Activated CD8-positive, alpha-beta T cell treated with anti-CD3 and anti-CD28 coated beads for 36 hours (primary cell): ENCODE measurements at places on chromosomes 7 and 10. TPM values are rescaled to one million over a fixed set of nuclear protein-coding genes. Genes with fewer than 3 reads are reported as not detected.

DNA sequence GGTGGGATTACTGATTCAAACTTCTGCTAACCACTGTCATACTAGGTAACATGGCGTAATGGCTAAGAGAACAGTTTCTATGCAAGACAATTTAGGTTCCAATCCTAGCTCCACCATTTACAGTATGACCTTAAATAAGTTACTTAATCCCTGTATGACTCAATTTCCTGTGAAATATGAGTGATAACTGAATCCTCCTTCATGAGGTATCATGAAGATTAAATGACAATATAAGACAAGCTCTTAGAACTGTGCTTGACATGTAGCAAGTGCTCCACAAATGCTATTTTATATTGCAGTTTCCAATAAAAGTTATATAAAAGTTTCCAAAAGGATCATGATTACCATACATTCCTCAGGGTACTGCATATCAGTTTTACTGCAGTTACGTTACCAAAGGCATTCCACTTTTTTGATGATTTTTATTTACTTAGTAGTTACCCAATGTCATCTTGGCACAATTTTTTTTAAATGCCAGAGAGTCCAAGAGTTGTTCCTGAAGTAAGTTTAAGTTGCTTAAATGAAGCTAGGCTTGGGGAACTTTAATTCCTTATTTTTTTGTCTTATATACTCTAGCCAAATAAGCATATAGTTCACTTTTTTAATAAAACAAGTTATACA, 7.1 kb downstream of the DOCK4 start:
- no peak overlapping the region for H3K27ac ChIP-seq
- peaks cover 16% of the 10 kb centered on the region for H3K4me1 ChIP-seq
- no peaks in the 10 kb centered on the region for H3K36me3 ChIP-seq
- H3K4me3 ChIP-seq: no peak overlapping the region
- peaks cover 52% of the 10 kb centered on the region for H3K27me3 ChIP-seq

GRCh38 chr7:45407730-45408408, 166.3 kb upstream of the ADCY1 start:
- peaks cover 2% of the 10 kb centered on the region for H3K4me1 ChIP-seq
- H3K27me3 ChIP-seq: peaks cover 6% of the 10 kb centered on the region
- H3K27ac ChIP-seq: no peak overlapping the region
- H3K4me3 ChIP-seq: no peak overlapping the region

Gene DYDC2
- total RNA-seq: not detected

Gene OIT3
- not detected for total RNA-seq

- no peak for DNase-seq
- H3K36me3 ChIP-seq: no peaks in the 10 kb centered on the region
- H3K4me3 ChIP-seq: no peak overlapping the region
- H3K27me3 ChIP-seq: peaks cover 21% of the 10 kb centered on the region
- no peak overlapping the region for H3K27ac ChIP-seq
- H3K4me1 ChIP-seq: no peaks in the 10 kb centered on the region
Measured at GRCh38 chr7:118169146-118169545, 14.8 kb upstream of the LSM8 start.

Gene TMED4
- 76.2 TPM for total RNA-seq

Gene FAS
- total RNA-seq: 48.6 TPM

Gene CCDC172
- not detected for total RNA-seq

Gene NPY
- not detected for total RNA-seq

Gene OR2A7
- total RNA-seq: 2.0 TPM

GRCh38 chr10:131129544-131129943, 182.0 kb downstream of the TCERG1L start:
- H3K27ac ChIP-seq: no peak overlapping the region
- no peak for DNase-seq
- no peak overlapping the region for H3K4me3 ChIP-seq
- no peaks in the 10 kb centered on the region for H3K27me3 ChIP-seq

GRCh38 chr7:7779888-7780287, 61.5 kb upstream of the RPA3 start:
- H3K27ac ChIP-seq: peak overlapping the region; percentile 30
- peaks cover 11% of the 10 kb centered on the region for H3K4me1 ChIP-seq
- DNase-seq: no peak
- no peak overlapping the region for H3K4me3 ChIP-seq

- no peak overlapping the region for H3K4me3 ChIP-seq
- H3K27me3 ChIP-seq: no peaks in the 10 kb centered on the region
- no peak overlapping the region for H3K27ac ChIP-seq
- no peak for DNase-seq
- no peaks in the 10 kb centered on the region for H3K4me1 ChIP-seq
Measured at GRCh38 chr10:35924759-35925158, 282.7 kb upstream of the FZD8 start.

Gene GDF10
- total RNA-seq: 1.5 TPM

Gene VWA2
- not detected for total RNA-seq

GRCh38 chr10:44807451-44807850, 103.7 kb upstream of the TMEM72 start:
- H3K36me3 ChIP-seq: no peaks in the 10 kb centered on the region
- DNase-seq: no peak
- H3K27me3 ChIP-seq: peaks cover 11% of the 10 kb centered on the region
- no peak overlapping the region for H3K4me3 ChIP-seq

DNA sequence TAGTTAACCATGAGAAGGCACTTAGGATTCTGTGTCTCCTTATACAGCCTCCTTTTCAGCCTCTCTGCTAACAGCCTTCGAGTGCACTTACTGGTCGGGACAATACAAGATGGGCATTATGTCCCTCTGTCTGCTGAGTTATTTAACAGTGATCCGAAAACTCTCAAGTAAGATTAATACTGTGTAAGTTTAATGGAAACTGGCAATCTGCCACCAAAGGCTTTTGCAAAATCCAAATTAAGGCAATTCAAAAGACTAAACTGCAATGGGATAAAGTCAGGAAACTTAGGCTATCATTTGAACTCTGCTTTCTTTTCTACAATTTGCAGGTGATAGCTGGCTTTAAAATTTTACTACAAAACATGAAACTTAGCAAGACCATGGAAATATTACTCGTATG, 477.8 kb downstream of the TFEC start:
- H3K4me3 ChIP-seq: no peak overlapping the region
- no peak overlapping the region for H3K27ac ChIP-seq
- H3K4me1 ChIP-seq: no peaks in the 10 kb centered on the region
- H3K27me3 ChIP-seq: no peaks in the 10 kb centered on the region

DNA sequence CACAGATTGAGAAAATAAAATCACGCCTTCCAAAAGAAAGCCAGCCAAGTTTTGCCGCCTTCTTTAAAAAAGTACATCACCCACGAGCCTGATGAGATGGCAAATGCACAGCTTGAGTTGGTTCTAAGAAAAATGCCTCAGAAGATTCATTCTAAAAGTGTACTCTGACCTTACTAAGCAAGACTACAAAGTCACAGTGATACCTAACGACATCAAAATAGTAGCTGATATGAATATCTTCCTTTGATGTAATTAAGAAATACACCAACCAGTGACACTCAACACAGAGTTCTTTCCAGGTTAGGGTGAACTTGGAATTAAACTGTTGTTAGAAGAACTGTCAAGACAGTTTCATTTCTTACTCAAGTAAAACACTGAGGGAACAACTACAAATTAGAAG, 78.0 kb upstream of the AMPH start:
- H3K4me3 ChIP-seq: no peak overlapping the region
- H3K4me1 ChIP-seq: no peaks in the 10 kb centered on the region
- no peak for DNase-seq

Gene C10orf62
- not detected for total RNA-seq

GRCh38 chr7:35825974-35826373, 25.1 kb downstream of the SEPTIN7 start:
- peaks cover 39% of the 10 kb centered on the region for H3K4me1 ChIP-seq
- H3K36me3 ChIP-seq: peaks cover 29% of the 10 kb centered on the region
- H3K27ac ChIP-seq: no peak overlapping the region
- H3K27me3 ChIP-seq: no peaks in the 10 kb centered on the region

GRCh38 chr10:29650552-29650944, 15.8 kb upstream of the SVIL start:
- peaks cover 35% of the 10 kb centered on the region for H3K4me1 ChIP-seq
- no peak overlapping the region for H3K4me3 ChIP-seq
- no peak for DNase-seq
- H3K36me3 ChIP-seq: peaks cover 6% of the 10 kb centered on the region
- H3K27me3 ChIP-seq: peaks cover 2% of the 10 kb centered on the region

Gene HMX3
- total RNA-seq: 0.69 TPM

DNA sequence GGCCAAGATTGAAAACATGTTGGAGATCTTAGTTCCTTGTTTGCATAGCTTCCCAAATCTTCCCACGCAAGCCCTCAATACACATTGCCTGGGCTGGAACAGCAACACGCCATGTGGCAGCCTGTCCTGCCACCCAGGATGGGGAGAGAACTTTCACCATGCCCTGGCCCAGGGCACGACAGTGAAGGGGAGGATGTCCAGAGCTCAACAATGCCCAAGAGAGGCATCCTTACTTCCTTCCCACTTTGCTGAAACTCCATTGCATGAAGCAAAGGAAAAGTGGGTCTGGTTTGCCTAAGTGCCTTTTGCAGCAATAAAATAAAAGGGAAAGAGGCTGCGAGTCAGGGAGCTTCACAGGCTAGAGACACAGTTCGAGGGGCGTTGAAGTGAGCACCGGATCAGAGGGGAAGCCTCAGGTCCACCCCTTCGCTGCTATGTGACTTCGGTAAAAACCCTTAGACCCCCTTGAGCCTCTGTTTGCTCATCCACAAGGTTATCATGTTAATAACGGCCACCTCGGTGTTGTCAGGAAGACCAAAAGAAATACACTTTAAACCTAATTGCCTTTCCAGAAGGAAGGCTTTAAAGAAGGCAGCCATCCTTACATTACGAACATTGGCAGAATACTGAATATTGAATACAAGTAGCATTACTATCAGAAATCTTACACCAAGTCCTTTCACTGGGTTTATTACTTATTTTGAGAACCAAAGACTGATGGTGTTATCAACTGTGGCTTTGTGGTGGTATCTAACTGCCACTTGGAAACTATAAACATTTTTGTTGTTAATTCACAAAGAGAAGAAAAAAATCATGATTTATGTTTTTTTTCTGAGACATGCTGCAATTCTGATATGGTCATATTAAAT, 133.3 kb downstream of the ICA1 start:
- DNase-seq: no peak
- H3K27ac ChIP-seq: peak overlapping the region; percentile 72
- H3K27me3 ChIP-seq: no peaks in the 10 kb centered on the region
- H3K4me3 ChIP-seq: peak overlapping the region; percentile 2

Gene STAMBPL1
- 76.5 TPM for total RNA-seq

Gene GAD2
- not detected for total RNA-seq

- H3K4me1 ChIP-seq: no peaks in the 10 kb centered on the region
- no peak for DNase-seq
- H3K27me3 ChIP-seq: no peaks in the 10 kb centered on the region
- H3K36me3 ChIP-seq: no peaks in the 10 kb centered on the region
Measured at GRCh38 chr7:146375170-146375569, 258.6 kb downstream of the CNTNAP2 start.

Gene CALML5
- not detected for total RNA-seq

- H3K4me1 ChIP-seq: no peaks in the 10 kb centered on the region
- no peak overlapping the region for H3K4me3 ChIP-seq
- no peak overlapping the region for H3K27ac ChIP-seq
- peaks cover 11% of the 10 kb centered on the region for H3K27me3 ChIP-seq
- H3K36me3 ChIP-seq: no peaks in the 10 kb centered on the region
Measured at GRCh38 chr10:58415757-58416156, 30.5 kb downstream of the TFAM start.
